Bronchial smooth muscle cell (primary cell): ENCODE measurements at places on chromosomes 3 and 15. TPM values are rescaled to one million over a fixed set of nuclear protein-coding genes. Genes with fewer than 3 reads are reported as not detected.

Gene ESYT3
- total RNA-seq = 0.16 TPM in 1 of 2 replicates, not detected in the other

Gene CFAP44
- 3.2 and 4.4 TPM in 2 replicates for total RNA-seq

Gene NPAP1
- under 0.01 TPM in 1 of 2 replicates, not detected in the other for total RNA-seq

Gene ISG20
- total RNA-seq = 3.1 and 4.9 TPM in 2 replicates

Gene ITIH1
- total RNA-seq = not detected in 2 replicates

Gene RTP1
- not detected in 2 replicates for total RNA-seq

Gene HDAC11
- total RNA-seq = 17.2 and 19.3 TPM in 2 replicates

Gene GMNC
- not detected in 2 replicates for total RNA-seq

Gene CLDN16
- total RNA-seq = not detected in 2 replicates

Gene SEMA5B
- not detected in 2 replicates for total RNA-seq

Gene EFL1
- 10.4 and 12.6 TPM in 2 replicates for total RNA-seq

Gene PEAK1
- 43.9 and 48.1 TPM in 2 replicates for total RNA-seq

Gene RFX7
- 2.5 and 3.6 TPM in 2 replicates for total RNA-seq

Gene A4GNT
- total RNA-seq = not detected in 2 replicates

Gene RARB
- total RNA-seq = 3.1 and 11.7 TPM in 2 replicates

Gene C2CD4A
- total RNA-seq = not detected in 2 replicates

Gene ZIC4
- under 0.01 TPM in 1 of 2 replicates, not detected in the other for total RNA-seq

Gene DUOXA1
- total RNA-seq = under 0.01 TPM in 2 replicates

Gene PTPRG
- 28.7 and 32.6 TPM in 2 replicates for total RNA-seq

Gene C2CD4B
- not detected in 2 replicates for total RNA-seq

Gene GP5
- total RNA-seq = under 0.01 and 0.09 TPM in 2 replicates

Gene LRRC2
- under 0.01 and 0.47 TPM in 2 replicates for total RNA-seq

Gene ARGFX
- total RNA-seq = not detected in 2 replicates

Gene SLC6A20
- not detected in 2 replicates for total RNA-seq

Gene LSAMP
- total RNA-seq = 10.7 and 15.8 TPM in 2 replicates

Gene STAB1
- total RNA-seq = under 0.01 and 0.32 TPM in 2 replicates

Gene COL8A1
- 18.3 and 35.9 TPM in 2 replicates for total RNA-seq

Gene PRSS50
- not detected in 2 replicates for total RNA-seq

Gene TM4SF4
- 0.16 TPM in 1 of 2 replicates, not detected in the other for total RNA-seq

Gene FOXL2
- under 0.01 TPM in 1 of 2 replicates, not detected in the other for total RNA-seq

Gene CLRN1
- total RNA-seq = not detected in 2 replicates
